Kidney epithelial cell (primary cell): ENCODE measurements at places on chromosomes 13 and 19. TPM values are rescaled to one million over a fixed set of nuclear protein-coding genes. Genes with fewer than 3 reads are reported as not detected.
A peak's percentile ranks its signal among the peaks of the same experiment; 100 is the strongest.

- no peak for DNase-seq
Observed at GRCh38 chr19:40155749-40156265, 35.4 kb upstream of the MAP3K10 start.

DNA sequence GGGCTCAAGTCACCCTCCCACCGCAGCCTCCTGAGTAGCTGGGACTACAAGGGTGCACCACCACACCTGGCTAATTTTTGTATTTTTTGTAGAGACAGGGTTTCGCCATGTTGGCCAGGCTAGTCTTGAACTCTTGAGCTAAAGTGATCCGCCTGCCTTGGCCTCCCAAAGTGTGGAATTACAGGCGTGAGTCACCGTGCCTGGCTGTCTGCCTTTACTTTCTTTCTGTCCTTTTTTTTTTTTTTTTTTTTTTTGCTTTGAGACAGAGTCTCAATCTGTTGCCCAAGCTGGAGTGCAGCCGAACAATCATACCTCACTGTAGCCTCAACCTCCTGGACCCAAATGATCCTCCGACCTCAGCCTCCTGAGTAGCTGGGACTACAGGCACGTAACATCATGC lies 25.0 kb upstream of the OR1M1 start:
- DNase-seq = no peak

Gene TDRD12
- total RNA-seq = 0.29 and 0.34 TPM in 2 replicates

DNA sequence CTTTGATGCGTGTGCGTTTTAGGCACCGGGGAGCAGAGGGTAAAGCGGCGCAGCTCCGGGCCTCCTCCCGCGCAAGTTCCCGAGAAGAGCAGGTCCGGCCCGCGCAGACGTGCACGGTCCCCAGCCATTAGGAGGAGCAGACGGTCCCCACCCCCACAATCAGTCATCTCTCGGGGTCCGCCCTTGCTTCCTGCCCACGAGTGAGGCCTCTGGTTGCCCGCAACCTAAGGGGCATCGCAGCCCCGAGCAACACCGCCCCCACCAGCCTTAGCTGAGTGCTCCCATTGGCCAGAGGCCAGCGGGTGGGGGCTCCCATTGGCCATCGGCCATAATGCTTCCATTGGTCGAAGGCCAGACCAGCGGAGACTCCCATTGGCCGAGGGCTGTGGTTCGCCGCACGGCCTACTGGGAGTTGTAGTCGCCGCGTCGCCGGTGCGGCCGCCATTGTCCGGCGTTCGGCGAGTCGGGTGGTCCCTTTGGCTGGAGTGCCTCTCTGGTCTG lies at the start of gene ZNF8:
Gene ZNF8 (plus strand): TSS at position 415 of the 501 bp plus-strand sequence. CDS start 127 bp downstream, outside the sequence.
- DNase-seq = peak; percentile 92

DNA sequence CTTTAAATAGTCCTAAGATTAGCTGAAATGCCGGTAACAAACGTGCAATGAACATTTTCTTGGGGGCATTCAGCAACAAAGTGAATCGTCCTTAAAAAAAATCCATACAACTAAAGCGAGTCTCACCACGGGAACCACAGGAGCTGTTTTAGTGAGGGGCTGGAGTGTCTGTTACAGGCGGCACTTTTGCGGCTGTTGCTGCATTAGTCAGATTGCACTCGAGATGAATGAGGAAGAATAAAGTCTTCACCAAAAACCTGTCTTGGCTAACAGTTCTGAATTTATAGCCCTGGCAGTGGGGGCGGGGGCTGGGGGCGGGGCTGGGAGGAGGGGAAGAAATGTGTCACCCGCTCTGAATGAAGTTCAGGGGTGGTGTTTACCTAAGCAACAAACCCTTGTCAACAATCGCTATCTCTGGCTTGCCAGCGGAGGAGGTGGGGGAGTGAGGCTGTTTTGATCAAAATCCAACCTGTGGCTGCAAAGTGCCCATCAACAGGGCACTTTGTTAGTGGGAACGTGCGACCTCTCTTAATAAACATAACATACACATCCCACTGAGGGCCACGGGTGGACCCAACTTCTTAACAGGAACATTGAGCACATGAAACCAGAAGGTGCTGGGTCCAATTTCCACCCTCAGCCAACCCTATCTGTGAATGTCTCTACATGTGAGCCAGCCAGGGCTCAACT lies 44.5 kb downstream of the RFX2 start:
- no peak for DNase-seq

DNA sequence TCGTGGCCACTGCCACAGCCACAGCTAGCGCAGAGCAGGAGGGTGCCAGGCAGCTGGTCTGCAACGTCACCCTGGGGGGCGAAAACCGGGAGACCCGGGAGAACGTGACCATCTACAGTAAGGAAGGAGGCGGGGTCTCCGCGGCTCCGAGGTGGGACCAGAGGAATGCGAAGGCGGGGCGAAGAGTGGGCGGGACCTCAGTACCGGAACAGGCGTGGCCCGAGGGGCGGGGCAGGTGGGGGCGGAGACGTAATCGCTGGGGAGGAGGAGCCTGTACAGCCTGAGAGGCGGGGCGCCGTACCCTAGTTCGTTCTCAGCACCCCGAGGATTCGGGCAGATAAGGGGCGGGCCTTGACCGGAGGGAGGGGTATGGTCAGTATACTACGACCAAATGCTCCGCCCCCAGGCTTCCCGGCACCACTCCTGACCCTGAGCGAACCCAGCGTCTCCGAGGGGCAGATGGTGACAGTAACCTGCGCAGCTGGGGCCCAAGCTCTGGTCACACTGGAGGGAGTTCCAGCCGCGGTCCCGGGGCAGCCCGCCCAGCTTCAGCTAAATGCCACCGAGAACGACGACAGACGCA lies 2.5 kb downstream of the ICAM5 start:
- no peak for DNase-seq

GRCh38 chr13:29162638-29163235 lies 342.6 kb downstream of the MTUS2 start:
- DNase-seq = no peak

DNA sequence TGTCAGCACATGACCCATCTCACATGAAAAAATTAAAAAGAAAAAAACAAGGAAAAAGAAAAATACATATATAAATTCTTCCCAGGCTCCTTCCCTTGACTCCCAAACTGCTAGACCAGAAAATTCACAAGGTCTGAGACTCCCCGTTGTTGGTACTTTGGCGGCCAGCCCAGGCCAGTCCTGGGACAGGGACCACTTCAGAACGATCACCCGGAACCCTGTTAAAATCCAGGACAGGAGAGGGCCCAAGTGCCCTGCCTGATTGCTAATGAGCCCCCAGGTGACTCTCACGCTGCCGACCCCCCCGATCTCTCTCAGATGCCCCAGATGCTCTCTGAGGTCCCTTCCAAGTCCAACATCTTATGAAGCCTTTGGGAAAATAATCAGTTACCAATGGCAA lies 107.2 kb downstream of the COL4A2 start:
- DNase-seq = no peak

DNA sequence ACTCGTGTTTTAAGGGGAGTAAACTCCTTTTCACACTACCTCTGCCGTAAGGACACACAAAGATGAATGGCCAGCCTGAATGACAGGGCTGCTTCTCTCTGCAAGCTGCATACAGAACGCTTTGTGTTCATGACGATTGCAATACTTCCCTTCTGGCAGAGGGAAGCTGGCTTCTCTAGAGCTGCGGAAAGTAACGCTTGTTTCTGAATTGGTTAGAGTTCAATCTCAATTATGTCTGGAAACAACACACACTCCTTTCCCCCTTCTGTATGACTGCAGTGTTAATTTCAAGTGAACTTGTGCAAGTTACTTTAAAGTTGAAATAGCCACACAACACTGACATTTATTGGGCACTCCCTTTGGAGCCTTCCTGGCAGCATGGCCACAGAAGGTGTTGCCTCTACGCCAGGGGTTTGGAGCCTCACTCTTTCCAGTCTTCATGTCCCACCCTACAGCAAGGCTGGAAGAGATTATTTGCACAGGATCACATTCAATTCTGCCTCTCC lies 242.6 kb downstream of the NDFIP2 start:
- no peak for DNase-seq

DNA sequence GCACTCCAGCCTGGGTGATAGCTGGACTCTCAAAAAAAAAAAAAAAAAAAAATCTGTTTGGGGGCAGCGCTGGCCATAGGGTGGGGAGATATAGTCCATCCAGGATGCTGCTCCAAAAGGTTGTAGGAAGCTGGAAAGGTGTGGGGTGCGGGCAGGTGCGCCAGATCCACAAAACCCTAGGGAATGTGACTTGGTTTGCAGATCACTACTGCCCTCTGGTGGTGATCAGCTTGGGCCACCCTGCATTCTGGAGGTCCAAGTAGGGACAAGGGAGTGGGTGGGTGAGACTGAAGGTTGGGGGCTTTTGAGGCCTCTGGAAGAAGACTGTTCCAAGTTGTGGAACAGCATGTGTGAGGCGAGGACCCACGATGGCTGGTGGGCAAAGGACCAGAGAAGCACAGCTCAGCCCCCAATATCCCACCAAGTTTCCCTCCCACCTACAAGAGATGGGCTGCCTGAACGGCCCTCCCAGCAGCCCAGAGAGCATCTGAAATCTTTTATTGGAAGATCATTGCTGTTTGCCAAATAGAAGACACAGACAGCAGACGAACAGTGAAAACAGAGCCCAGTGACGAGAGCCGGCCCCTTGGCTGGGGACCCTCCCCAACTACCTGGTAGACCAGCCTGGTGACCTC lies 10.4 kb upstream of the TYK2 start:
- no peak for DNase-seq

DNA sequence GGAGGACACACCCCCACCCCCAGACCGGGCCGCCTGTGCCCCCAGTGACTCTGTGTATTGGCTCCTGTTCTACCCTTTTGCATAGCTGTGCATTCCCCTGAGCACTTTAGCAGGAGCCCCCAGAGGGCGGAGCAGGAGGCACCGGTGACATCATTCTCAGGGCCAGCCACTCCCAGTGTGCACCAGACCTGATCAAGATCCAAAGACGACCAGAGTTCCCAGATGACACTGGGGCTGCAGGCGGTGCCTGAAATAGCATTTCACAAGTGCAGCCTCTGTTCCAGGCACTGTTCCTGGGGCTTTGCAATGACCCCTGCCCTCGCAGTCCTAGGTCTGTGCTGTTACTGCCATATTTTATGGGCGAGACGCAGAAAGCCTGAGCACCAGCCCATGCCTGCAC lies 14.5 kb upstream of the PTPRS start:
- no peak for DNase-seq

DNA sequence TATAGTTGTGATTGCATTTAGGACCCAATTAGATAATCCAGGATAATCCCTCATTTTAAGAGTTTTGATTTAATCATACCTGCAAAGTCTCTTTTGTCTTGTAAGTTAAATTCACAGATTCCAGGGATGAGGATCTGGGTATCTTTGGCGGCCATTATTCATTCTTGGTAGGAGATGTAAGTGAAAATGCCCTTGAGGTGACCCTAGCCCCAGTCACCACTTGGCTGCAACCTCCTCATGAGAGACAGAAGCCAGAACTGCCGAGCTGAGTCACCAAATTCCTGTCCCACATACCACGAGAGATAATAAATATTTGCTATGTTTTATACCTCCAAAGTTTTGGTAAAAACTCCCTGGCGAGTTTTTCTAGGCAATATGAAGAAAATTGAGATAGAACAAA lies 389.4 kb downstream of the RFC3 start:
- DNase-seq = no peak

DNA sequence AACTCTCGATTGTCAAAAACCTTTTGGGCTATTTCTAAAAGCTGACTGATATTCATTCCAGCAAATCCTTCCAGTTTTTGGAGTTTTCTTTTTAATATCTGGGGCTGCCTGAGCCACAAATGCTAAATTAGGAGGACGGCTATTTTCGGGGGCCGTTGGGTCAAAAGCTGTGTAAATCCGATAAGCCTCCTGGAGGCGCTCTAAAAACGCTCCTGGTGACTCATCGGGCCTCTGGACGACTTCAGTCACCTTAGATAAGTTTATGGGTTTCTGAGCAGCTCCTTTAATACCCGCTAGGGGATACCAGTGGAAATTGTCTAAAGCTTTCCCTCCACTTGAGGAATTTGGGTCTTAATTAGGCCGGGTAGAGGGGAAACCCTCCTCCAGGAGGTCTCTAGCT lies 66.4 kb downstream of the ZNF730 start:
- DNase-seq = no peak

- DNase-seq = no peak
Observed at GRCh38 chr13:92179223-92179622, 780.8 kb downstream of the GPC5 start.

DNA sequence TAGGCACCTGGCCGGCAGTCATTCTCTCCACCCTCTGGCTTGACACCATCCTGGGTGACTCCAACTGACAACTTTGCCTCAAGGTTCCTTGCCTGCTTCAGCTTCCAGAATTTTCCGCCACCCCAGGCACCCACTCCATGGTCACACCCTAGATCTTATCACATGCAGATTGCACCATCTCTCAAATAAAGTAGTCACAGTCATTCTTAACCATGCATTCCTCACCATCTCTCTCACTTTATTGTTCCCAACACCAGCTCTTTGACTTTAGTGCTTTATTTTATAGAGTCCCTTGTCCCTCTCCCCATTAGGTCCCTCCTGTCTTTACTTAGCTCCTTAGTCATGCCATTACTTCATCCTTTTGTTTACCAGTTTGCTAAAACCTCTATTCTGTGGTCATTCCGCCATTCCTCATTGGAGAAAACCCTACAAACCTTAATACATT lies 351.7 kb downstream of the SPRY2 start:
- DNase-seq = no peak

DNA sequence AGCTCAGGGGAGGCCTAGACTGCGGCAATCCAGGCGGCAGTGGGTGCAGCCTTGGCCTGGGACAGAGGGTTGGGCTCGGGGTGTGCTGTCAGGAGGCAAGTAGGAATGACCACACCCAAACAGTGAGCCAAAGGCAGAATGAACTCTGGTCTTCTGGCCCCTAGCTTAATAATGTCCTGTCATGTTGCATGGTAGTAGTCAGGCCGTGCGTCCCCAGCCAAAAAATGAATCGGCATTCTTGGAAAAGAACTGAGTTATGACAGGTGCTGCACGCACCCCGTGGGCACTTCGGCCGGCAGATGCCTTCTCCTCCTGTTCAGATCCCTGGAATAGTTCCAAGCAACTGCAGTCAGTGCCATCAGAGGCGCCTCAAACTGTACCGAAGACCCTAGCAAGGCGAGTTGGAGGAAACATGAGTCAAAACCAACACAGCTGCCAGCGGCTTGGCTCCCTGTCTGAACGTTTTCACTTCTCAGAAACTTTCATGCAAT lies 55.9 kb downstream of the ATP7B start:
- DNase-seq = no peak

DNA sequence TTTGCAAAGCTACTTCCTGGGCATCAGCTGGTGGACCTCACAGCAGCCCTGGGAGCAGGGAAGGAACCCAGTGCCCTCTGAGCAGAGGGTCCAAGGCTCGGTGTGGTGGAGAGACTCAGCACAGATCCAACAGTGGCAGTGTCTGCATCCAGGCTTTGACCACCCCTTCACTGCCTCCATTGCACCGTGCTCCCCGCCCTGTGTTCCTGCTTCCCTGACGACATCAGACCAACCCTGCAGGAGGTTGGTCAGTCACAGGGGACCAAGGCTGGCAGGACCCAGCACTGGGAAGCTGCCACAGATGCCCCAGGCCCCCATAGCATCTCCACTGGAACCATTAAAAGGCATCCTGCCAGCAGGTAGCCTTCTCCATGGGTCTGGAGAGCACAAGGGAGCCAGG lies 7.8 kb upstream of the VSTM2B start:
- DNase-seq = no peak

DNA sequence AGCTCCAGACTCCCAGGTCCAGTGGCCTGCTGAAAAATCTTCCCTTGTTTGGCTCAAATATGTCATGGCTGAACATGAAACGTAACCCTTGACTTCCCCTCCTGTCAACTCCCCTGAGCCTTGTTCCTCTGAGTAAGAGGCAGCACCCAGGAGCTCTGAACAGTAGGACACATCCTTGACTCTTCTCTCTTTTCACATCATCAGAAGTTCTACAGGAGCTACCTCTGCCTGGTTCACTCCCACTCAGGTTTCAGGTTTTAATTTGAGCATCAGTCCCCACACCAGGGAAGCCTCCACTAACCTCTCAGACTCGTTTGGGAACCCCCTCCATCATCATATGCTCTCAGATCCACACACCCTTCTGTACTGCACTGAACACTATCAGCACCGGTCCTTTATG lies 30.3 kb downstream of the ZNF823 start:
- DNase-seq = no peak
